ENCODE measurements at places on chromosomes 11 and 22.

GRCh38 chr11:60310407-60310998, 16.6 kb upstream of the MS4A6E start:
- DNase-seq = no peak

DNA sequence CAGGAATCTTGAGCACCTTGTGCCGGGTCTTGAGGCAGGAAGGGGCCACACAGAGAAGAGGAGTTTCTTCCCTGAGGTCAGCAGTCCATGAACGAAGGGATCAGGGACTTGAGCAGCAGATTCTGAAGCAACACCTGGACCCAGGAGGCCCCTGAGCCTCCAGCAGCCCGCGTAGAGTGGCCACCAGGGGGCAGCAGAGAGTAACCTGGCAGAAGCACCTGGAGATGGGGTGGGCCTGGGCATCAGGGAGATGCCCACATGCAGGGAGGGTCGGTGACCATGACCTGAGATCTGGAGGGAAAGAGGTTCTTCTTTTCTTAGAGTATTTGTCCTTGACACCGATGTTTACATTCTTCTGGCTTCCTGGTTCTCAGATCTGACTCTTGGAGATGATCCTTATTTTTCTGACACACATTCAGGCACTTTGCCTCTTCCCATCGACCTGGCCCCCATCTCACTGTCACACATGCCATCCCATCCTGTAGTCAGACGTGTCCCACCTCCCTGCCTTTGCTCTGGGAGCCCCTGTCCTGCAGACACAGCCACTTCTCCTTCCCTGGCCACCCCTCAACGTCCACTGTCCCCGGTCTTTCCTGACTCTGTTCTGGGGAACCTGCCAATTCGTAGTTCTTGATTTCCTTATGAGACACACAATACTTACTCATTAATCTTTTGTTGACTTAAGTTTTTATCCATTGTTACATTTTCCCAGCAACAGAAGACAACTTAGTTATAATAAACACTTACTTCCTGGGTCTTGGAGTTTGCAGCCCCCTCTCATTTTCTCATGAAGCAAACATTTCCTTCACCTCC, 66.5 kb downstream of the GGTLC2 start:
- DNase-seq = peak; percentile 9

DNA sequence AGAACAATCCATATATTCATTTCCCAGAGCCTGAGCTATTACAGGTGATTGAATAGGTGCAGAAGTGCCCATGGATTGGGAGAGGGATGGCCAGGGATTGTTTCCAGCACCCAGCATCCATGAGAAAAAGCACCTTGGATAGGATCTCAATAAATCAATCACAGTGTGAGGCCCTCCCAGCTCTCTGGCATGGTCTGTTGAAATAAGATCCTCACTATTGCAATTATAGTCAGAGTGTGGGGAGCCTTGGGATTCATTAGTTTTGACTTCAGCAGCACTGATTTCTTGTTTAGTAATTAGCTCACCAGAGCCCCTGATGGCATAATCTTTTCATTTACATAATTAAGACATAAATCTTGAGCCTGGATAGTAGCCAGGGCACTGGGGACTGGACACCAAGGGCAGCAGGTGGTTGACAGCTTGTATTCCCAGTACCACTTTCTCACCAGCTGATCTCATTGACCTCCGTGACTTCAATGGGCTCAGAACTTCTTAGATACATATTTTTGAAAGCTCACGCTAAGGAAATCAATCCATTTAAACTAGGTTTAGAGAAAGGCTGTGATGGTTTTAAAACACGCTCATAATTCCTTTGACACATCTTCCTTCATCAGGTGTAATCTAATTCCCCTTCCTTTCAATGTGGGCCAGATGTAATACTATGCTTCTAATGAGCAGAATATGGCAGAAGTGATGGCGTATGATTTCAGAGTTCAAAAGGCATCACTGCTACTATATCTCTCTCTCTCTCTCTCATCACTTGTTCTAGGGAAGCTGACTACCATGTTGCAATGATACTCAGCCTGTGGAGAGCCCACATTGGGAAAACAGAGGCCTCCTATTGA, 22.1 kb upstream of the DRD2 start:
- DNase-seq = no peak

- DNase-seq = peak; percentile 82
These were observed 39.2 kb upstream of the IGLL5 start for GRCh38 chr22:22848364-22848866.

DNA sequence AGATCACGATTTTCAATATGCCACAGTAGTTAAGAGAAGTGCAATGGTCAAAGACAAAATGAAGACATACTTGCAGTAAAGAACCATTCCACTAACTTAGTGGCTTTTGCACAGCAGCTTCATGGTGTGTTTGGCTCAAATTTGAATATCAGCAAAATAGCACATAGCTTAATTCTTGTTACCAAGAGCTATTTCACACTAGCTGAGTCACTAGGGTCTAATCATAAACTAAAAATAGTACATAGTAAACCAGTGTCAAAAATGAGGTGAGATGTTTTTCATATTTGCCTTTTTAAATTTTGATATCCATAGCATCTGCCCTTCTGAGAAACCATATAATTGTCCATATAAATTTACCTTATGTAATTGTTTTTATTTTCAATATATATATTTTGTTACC, 325.0 kb upstream of the LUZP2 start:
- no peak for DNase-seq

DNA sequence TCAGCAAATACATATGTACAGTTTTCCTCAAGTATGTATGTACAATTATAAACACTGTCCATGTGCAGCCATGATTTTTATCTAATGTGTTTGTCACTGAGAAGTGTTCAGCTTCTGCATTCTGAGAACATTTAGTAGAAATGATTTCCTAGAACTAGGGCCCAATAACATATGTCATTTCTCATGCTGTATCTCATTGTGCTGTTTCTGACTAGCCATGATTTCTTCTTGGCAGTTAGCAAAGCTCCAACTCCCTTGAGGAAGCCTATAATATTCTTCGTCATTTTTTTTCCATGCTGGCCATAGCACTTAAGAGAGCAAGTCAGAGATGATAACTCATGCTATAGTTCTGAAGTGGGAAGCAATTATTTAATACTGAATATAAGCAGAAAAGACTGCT, 187.8 kb downstream of the DDX10 start:
- DNase-seq = no peak

- no peak for DNase-seq
These were observed 236.3 kb downstream of the CADM1 start for GRCh38 chr11:115267871-115268270.

- DNase-seq = no peak
These were observed 59.2 kb downstream of the DEUP1 start for GRCh38 chr11:93389737-93390136.

GRCh38 chr11:116078101-116078591, 573.9 kb upstream of the CADM1 start:
- no peak for DNase-seq

GRCh38 chr11:86735451-86736290, 63.3 kb upstream of the ME3 start:
- DNase-seq = no peak

DNA sequence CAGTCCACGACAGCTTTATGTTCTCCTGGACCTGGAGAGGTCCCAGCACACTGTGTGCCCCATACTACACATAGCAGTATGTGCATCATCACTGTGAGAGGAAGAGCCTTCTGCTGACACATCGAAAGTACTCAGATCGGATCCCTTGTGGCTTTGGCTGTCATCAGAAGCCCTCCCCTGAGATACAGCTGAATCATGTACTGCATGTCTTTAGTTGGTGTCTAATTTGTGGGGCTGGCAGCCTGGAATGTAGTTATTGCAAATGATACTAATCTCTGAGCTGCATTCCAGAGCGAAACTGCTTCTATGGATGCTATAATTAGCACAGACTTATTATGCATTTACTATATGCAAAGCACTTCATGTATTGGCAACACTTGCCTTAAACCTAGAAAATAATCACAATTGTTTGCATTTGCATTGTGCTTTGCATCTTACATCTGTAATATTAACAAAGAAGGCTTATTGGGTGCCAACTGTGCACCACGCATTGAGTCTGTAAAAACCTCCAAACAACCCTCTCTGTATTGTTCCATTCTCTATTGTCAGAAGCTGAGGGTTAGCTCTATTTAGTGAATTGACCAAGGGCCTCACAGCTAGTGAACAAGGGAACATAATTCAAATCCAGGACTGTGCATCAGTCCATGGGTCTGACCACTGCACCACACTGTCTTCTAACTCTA, 89.2 kb upstream of the CRTAM start:
- DNase-seq = peak; percentile 44

DNA sequence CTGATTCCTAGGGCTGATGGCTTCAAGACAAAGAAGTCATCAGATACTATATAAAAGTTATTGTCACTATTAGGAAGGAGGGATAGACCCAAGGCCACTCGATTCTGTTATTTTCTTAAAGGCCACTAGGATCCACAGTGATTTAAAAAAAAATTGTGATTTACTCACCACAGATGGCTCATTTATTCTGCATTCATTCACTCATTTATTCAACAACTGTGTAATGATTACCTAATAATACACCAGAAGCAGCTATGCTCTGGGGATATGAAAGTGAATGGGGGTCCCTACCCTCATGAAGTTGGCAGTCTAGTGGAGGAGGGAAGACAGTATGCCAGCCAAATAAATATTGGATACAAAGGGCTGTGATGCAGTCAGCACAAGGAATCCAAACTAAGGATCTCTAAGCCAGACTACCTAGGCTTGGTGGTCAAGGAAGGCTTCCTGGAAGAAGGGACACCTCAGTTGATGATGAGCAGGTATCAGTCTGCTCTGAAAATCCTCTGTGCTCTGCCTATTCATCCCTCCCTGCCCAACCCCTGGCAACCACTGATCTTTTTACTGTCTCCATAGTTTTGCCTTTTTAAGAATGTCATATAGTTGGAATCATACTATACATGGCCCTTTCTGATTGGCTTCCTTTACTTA, 110.5 kb downstream of the NAT10 start:
- no peak for DNase-seq

DNA sequence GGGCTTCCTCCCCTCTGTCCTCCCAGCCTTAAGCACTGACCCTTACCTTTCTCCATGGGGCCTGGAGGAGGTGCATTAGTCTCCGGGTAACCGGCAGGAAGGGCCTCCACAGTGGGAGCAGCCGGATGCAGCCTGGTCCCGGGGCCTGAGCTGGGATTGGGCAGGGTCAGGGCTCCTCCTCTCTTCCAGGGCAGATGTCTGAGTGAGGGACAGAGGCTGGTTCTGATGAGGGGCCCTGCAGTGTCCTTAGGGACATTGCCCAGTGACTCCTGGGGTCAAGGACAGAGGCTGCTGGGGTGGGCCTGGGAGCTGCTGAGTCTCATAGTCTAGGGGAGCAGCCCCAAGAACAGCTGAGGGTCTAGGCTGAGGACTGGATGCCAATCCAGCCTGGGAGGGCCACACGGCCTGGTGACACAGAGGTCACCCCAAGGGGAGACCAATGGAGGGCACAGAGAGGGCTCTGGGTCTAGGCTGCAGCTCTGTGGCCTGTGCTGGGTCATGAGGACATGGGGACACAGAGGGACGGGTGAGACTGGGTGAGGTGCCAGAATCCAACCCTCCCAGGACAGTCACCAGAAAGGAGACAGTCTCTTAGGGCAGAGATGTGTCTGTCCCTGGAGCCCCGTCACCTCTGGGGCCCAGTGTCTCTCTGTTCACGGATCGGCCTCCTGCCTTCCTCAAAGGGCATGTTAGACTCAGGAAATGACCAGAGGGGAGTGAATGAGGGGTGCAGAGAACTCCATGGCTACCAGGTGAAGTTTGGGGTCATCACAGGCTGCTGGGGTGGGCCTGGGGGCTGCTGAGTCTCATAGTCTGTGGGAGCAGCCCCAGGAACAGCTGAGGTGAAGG, 6.5 kb downstream of the IGLL5 start:
- DNase-seq = no peak

DNA sequence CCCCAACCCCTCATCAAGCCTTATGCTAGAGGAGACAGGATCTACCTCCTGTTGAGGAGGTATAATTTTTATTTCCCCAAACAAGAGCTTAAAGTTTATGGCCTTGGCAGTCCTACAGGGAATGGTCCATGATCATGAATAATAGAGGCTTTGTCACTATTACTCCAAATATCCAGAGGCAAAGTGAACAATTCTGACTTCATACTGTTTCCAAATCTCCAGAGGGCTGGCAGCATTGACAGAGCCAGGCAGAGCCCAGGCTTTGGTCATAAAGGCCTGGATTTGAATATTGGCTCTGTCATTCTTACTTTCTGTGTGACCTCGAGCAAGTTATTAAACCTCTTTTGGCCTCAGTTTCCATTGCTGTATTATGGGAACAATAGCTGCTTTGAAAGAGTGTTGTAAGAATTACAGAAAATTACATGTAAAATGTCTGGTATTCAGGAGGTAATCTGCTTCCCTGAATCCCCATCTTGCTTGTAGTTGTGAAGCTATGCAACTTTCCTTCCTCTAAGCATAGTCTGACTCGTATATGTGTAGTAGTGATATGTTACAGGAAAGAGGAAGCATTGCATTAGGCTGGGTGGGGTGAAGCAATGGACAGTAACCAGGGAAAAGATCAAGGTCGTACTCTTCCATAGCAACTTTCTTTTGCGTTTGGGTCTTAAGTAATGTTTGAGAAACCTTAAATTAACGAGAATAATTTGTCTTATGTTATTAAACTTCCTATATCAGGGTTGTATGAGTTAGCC, 88.8 kb downstream of the CD44 start:
- DNase-seq = no peak

- DNase-seq = no peak
These were observed 48.9 kb downstream of the RTL6 start for GRCh38 chr22:44449061-44449682.

DNA sequence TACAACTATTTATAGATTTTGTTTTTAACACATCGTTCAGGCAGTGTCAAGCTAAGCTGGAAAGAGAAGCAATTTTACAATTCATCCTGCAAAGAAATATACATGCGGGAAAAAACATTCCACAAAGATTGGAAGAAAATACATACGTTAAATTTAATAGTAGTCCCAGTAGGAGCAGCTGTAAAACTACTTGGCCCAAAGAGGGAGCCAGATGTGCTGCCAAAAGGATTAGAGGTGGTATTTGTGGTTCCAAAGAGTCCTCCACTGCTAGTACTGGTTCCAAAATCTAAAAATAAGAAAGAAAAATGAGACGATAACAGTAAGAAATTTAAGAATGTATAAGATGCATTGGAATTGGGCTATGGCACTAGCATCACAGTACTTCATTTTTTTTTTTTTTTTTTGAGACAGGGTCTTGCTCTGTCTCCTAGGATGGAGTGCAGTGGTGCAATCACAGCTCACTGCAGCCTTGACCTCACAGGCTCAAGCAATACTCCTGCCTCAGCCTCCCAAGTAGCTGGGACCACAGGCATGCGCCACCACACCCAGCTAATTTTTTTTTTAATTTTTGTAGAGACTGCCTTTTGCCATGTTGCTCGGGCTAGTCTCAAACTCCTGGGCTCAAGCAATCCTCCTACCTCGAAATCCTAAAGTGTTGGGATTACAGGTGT, 21.5 kb downstream of the NUP98 start:
- no peak for DNase-seq

- DNase-seq = no peak
These were observed 196.9 kb downstream of the MSANTD4 start for GRCh38 chr11:105825141-105825540.

- no peak for DNase-seq
These were observed 100.3 kb upstream of the CLPB start for GRCh38 chr11:72534371-72535193.
